ENCODE measurements at places on chromosomes 13 and 19. TPM values are rescaled to one million over a fixed set of nuclear protein-coding genes. Genes with fewer than 3 reads are reported as not detected.
A peak's percentile ranks its signal among the peaks of the same experiment; 100 is the strongest.

DNA sequence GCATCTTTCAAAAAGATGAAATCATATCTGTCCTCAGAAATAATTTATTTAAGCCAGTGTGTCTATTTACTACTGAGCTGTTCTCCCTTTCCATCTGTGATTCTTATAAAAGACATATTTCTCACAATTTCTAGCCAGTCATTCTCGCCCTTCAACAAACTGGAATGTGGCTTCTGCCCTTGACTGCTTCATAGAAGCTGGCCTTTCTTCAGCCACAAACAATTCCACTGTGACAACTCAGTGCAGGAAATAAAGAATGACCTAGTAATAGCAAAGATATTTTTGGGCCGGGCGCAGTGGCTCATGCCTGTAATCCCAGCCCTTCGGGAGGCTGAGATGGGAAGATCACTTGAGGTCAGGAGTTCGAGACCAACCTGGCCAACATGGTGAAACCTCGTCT lies 655.5 kb downstream of the PCDH9 start:
- no peak for DNase-seq
- no peaks in the 10 kb centered on the region for H3K27me3 ChIP-seq
- H3K4me1 ChIP-seq: no peaks in the 10 kb centered on the region
- no peak overlapping the region for H3K27ac ChIP-seq
- H3K36me3 ChIP-seq: no peaks in the 10 kb centered on the region
- H3K4me3 ChIP-seq: no peak overlapping the region

The URAD gene
- total RNA-seq: not detected

DNA sequence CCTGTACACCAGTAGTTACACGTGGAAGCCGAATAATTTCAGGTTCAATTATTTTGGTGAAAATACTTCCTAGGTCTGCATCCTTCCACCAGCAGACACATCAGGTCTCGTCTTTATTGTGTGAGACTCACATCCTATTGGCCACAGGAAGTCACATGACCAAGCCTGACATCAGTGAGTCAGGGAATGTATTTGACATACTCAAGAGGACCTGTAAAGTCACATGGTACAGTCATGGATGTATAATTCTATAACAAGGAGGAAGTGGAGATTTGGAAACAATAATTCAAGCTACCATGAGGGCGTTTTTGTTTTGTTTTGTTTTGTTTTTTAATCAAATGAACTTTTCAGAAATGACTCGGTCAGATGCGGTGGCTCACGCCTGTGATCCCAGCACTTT lies 9.3 kb upstream of the HIF3A start:
- H3K27ac ChIP-seq: no peak overlapping the region
- no peaks in the 10 kb centered on the region for H3K36me3 ChIP-seq
- no peak for DNase-seq
- H3K4me1 ChIP-seq: peaks cover 6% of the 10 kb centered on the region
- no peaks in the 10 kb centered on the region for H3K27me3 ChIP-seq
- H3K4me3 ChIP-seq: no peak overlapping the region

- DNase-seq: no peak
- peaks cover 45% of the 10 kb centered on the region for H3K36me3 ChIP-seq
- H3K4me1 ChIP-seq: peaks cover 41% of the 10 kb centered on the region
These were observed 42.9 kb upstream of the ZNF14 start for GRCh38 chr19:19775891-19776205.

- H3K27ac ChIP-seq: no peak overlapping the region
- DNase-seq: no peak
- no peak overlapping the region for H3K4me3 ChIP-seq
- H3K36me3 ChIP-seq: no peaks in the 10 kb centered on the region
- H3K27me3 ChIP-seq: peaks cover 3% of the 10 kb centered on the region
- no peaks in the 10 kb centered on the region for H3K4me1 ChIP-seq
These were observed 128.4 kb downstream of the LHFPL6 start for GRCh38 chr13:39474600-39474999.

DNA sequence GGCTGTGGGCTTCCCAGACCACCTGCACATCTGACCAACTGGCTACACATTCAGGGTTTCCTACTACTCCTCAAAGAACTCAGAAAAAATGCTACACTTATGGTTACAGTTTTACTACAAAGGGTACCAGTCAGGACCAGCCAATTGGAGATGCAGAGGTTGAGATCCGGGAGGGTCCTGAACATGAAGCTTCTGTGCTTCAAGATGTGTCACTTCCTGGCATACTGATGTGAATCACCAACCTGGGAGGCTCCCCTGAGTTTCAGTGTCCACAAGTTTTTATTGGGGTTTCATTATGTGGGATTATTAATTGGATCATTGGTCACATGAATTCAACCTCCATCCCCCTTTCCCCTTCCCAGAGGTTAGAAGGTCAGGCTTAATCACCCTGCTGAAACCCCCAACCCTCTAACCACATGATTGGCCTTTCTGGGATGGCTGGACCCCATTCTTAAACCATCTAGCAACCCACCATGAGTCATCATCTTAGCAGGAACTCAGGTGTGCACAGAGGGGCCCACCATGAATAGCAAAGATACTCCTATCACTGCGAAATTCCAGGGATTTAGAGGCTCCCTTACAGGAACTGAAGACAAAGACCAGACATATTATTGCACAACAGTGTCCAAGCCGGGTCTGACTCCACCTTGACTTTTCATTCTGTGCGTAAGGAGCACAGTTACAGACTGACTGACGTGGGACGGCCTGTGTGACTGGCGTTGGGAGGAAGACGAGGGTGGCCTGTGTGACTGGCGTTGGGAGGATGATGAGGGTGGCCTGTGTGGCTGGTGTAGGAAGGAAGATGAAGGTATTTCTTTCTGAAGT lies 90.7 kb downstream of the ATP8A2 start:
- H3K27ac ChIP-seq: no peak overlapping the region
- H3K4me3 ChIP-seq: no peak overlapping the region

DNA sequence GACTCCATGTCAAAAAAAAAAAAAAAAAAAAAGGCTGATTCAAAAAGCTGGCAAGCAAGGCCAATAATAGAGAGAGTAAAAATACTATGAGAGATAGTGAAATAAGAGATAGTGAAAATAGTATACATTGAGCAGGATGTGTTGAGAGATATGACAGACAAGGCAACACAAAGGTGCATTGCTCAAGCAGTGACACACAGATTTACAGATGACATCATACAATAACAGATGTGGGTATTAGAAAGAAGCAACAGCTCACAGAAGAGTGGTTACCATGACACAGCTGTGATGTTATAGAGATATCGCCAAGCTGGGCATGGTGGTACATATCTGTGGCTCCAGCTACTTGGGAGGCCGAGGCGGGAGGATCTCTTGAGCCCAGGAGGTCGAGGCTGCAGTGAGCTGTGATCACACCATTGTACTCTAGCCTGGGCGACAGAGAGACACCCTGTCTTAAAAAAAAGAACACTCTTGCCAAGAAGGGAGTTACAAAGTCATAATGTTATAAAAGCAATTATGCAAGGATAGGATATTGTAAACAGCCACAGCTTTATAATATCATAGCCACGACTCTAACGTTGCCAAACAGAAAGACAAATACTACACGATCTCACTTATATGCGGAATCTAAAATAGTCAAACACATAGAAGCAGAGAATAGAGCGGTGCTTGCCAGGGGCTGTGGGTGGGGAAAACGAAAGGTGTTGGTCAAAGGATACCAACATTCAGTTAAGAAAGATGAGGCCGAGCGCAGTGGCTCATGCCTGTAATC lies 10.3 kb downstream of the TNFSF9 start:
- H3K4me1 ChIP-seq: peaks cover 20% of the 10 kb centered on the region
- no peak overlapping the region for H3K4me3 ChIP-seq
- no peaks in the 10 kb centered on the region for H3K27me3 ChIP-seq
- H3K27ac ChIP-seq: no peak overlapping the region
- DNase-seq: no peak

DNA sequence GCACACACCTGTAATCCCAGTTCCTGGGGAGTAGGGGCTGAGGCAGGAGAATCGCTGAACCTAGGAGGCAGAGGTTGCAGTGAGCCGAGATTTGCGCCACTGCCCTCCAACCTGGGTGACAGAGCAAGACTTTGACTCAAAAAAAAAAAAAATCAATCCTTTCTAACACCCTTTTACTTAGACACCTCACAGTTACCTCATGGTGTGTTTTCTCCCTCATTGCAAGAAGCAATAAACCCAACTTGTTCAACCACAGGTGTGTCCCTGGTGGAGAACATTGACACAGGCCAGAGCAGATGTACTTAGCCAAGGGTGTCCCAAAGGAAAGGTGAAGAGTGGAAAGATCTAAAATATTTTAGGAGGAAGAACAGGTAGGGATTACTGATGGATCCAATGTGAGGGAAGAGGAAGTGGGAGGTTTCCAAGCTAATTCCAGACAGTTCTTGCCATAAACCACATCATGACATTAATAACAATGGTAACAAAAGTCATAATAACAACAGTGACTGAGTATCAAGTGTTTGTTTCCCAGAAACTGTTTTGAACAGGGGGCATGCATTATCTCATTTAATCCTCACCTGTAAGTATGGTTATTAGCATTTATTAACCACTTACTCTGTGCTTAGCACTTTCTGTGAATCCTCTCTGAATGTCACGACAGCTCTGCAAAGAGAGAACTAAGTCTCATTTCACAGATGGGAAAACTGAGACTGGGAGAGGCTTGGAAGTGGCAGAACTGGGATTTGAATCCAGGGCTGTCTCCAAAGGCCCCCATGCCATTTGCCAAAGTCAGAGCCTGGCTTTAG lies 3.1 kb upstream of the LYPD3 start:
- peak overlapping the region; percentile 85 for H3K27ac ChIP-seq
- no peak for DNase-seq
- H3K27me3 ChIP-seq: no peaks in the 10 kb centered on the region
- peaks cover 57% of the 10 kb centered on the region for H3K4me1 ChIP-seq
- no peaks in the 10 kb centered on the region for H3K36me3 ChIP-seq

- DNase-seq: no peak
- H3K27ac ChIP-seq: no peak overlapping the region
- H3K27me3 ChIP-seq: peaks cover 42% of the 10 kb centered on the region
These were observed 2.6 kb upstream of the LRP3 start for GRCh38 chr19:33191501-33191900.

- H3K27me3 ChIP-seq: no peaks in the 10 kb centered on the region
- no peak overlapping the region for H3K27ac ChIP-seq
- DNase-seq: peak; percentile 68
- no peaks in the 10 kb centered on the region for H3K4me1 ChIP-seq
- H3K4me3 ChIP-seq: no peak overlapping the region
- no peaks in the 10 kb centered on the region for H3K36me3 ChIP-seq
These were observed 51.2 kb downstream of the NLRP12 start for GRCh38 chr19:53772943-53773342.

DNA sequence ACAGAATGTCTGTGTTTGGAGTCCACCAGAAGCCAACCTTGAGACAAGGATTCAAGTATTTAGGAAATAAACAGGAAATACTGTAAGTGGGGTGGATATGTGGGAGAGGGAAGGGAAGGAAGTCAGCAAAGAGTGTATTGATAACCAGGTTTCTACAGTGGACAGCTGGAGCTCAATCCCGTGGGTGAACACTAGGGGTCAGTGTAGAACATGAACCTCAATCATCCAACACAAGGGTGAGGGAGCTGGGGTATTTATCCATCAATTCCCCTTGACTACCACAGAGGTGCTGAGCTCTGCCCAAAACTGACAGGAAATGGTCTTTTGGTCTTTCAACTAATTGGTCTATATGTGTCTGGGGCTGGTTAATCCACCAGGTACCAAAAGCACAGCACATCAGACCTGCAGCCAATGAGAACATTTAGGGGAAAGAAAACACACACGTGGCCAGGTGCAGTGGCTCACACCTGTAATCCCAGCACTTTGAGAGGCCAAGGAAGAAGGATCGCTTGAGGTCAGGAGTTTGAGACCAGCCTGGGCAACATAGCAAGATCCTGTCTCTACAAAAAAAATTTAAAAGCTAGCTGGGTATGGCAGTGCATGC lies 5.6 kb upstream of the SYDE1 start:
- peak; percentile 68 for DNase-seq
- peaks cover 3% of the 10 kb centered on the region for H3K4me1 ChIP-seq

- H3K27ac ChIP-seq: no peak overlapping the region
- peaks cover 59% of the 10 kb centered on the region for H3K4me1 ChIP-seq
- H3K36me3 ChIP-seq: peaks cover 41% of the 10 kb centered on the region
- no peaks in the 10 kb centered on the region for H3K27me3 ChIP-seq
- no peak overlapping the region for H3K4me3 ChIP-seq
These were observed 4.1 kb downstream of the POLR1D start for GRCh38 chr13:27625839-27626238.

The ARRDC5 gene
- 1.5 TPM for total RNA-seq

DNA sequence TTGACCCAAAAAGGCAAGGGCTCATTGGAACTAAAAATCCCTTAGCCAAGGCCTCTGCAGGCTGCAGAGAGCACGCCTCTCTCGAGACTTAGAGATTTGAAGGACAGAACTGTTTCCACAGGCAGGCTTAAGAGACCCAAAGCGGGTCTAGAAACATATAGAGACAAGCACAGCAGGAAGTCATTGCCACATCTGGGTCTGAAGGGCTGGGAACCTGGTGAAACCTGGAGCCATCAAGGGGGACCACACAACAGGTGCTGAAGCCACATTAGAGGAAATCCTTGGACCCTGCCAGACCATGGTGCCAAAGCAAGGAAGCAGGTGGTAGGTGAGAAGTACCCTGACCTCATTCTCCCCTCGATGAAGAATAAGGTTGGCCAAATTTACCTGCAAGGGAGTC lies 33.8 kb upstream of the LRCH1 start:
- H3K4me1 ChIP-seq: no peaks in the 10 kb centered on the region
- no peak overlapping the region for H3K27ac ChIP-seq
- H3K27me3 ChIP-seq: peaks cover 13% of the 10 kb centered on the region
- H3K36me3 ChIP-seq: no peaks in the 10 kb centered on the region
- no peak overlapping the region for H3K4me3 ChIP-seq

The KANK2 gene
- 2.0 TPM for total RNA-seq

DNA sequence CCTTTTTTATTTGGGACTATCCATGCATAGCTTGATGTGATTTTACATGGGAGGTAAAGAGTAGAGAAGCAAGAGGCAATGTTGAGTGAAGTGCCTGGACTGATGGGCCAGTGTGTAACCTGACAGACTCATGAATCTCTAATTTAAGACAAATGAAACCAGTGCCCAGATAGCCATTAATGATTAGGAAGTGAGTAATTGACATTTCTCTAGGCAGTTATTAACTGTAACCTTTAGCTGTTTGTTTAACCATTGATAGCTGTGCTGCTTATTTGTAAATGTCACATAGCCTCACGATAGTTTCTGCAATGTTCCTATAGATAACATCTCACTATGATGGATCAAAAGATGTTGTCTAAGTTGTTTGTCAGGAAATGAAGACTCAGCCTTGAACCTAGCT lies 1047.5 kb upstream of the SPRY2 start:
- no peaks in the 10 kb centered on the region for H3K27me3 ChIP-seq
- H3K36me3 ChIP-seq: no peaks in the 10 kb centered on the region
- H3K27ac ChIP-seq: no peak overlapping the region
- no peak for DNase-seq
